ENCODE measurements at places on chromosomes 6 and 20. TPM values are rescaled to one million over a fixed set of nuclear protein-coding genes. Genes with fewer than 3 reads are reported as not detected.
A peak's percentile ranks its signal among the peaks of the same experiment; 100 is the strongest.

- DNase-seq: no peak
Measured at GRCh38 chr6:89941031-89941762, 46.9 kb downstream of the GJA10 start.

GRCh38 chr6:43916924-43917877 is 147.2 kb downstream of the VEGFA start:
- no peak for DNase-seq

GRCh38 chr6:149933461-149933860 is 8.4 kb upstream of the ULBP2 start:
- DNase-seq: no peak

GRCh38 chr6:28884423-28885131 is 39.2 kb downstream of the TRIM27 start:
- DNase-seq: no peak

Gene EFCAB8
- total RNA-seq: not detected

GRCh38 chr6:3456898-3457709 is at the start of gene SLC22A23:
Gene SLC22A23 (minus strand): TSS chr6:3457050. CDS start chr6:3456559, 491 bp downstream.
- peak; percentile 55 for DNase-seq

Gene CLIC5
- not detected for total RNA-seq

DNA sequence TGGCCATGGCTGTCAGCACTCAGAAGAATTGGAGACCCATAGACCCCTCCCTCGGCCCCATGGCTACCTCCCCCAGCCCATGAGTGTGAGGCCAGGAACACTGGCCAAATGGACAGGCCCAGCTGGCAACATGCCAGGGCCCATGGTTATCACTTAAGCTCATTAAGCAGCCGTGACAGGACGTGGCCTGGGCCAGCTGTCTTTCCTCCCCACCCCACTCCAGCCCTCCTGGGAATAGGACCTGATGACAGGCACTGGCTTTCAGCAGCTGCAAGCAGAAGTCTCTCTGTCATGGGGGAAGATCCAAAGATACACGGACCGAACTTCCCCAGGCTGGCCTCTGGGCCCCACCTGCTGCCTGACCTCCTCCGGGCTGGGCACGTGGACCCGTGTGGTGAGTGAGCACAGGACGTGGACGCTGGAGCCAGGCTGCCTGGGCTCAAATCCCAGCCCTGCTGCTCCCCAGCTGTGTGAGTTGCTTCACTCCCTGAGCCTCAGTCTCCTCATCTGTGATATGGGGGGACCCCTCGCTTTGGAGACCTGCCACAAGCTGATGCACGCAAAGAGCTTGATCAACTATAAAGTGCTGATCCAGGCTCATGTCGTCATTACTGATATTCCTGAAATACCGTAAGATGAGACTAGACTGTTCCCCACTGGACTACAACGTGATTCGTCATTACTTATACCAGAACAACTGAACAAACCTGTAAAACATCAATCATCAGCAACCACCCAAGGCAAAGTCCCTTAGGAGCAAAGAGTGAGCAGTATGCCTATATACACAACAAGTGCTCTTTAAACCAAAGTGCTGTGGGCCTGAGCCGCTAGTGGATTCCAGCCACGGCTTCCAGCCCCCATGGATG is 22.0 kb upstream of the VSTM2L start:
- DNase-seq: no peak

GRCh38 chr6:43119482-43119881 is 43.4 kb downstream of the PTK7 start:
- no peak for DNase-seq

GRCh38 chr6:119134752-119135151 is 56.3 kb upstream of the FAM184A start:
- DNase-seq: no peak

- DNase-seq: peak; percentile 94
Measured at GRCh38 chr6:160030103-160030502, 61.2 kb downstream of the IGF2R start.

Gene SIRPB2
- not detected for total RNA-seq

- DNase-seq: peak; percentile 55
Measured at GRCh38 chr20:36604952-36605398, 604 bp upstream of the RAB5IF start.

Gene LY6G6D
- total RNA-seq: not detected

- no peak for DNase-seq
Measured at GRCh38 chr6:128070406-128070805, 169.5 kb upstream of the THEMIS start.

DNA sequence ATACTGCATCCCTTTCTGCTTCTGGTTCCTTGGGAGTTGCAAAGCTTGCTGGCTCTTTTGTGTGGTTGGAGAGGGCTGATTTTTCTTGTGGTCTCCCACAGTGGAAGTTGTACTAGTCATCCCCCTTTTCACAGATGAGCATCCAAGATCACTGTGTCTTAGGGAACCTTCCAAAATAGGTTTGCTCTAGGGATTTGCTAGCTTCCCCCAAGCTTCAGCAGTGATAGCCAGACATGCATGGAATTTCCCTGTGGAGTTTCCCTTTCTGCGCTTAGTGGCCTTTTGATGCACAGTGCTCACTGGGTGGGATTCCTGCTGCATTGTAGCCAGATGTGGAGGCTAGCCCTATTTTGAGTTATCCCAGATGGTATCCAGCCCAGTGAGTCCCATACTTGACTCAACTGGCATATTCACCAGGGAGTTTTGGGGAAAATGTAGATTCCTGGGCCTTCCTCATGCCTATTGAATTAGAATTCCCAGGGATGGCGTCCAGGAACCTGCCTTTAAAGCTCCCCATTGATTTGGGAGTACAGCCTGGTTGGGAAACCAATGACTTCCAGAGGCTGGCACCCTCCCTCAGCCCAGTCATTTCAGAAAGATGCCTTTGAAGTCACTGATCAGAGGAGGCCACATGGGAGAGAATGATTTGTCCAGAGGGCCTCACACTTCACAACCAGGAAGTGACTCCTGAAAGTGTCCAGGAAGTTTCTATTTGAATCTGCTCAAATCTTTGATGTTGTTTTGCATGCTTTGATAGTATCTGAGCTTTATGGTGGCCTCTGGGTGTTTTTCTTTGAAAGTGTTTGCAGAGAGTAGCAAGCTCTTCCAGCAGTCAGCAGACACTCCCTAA is 25.9 kb downstream of the PPARD start:
- peak; percentile 63 for DNase-seq

GRCh38 chr6:36384095-36384494 is 3.4 kb downstream of the ETV7 start:
- no peak for DNase-seq

Gene GCM1
- not detected for total RNA-seq

- DNase-seq: no peak
Measured at GRCh38 chr6:79656134-79656533, 25.0 kb downstream of the SH3BGRL2 start.

DNA sequence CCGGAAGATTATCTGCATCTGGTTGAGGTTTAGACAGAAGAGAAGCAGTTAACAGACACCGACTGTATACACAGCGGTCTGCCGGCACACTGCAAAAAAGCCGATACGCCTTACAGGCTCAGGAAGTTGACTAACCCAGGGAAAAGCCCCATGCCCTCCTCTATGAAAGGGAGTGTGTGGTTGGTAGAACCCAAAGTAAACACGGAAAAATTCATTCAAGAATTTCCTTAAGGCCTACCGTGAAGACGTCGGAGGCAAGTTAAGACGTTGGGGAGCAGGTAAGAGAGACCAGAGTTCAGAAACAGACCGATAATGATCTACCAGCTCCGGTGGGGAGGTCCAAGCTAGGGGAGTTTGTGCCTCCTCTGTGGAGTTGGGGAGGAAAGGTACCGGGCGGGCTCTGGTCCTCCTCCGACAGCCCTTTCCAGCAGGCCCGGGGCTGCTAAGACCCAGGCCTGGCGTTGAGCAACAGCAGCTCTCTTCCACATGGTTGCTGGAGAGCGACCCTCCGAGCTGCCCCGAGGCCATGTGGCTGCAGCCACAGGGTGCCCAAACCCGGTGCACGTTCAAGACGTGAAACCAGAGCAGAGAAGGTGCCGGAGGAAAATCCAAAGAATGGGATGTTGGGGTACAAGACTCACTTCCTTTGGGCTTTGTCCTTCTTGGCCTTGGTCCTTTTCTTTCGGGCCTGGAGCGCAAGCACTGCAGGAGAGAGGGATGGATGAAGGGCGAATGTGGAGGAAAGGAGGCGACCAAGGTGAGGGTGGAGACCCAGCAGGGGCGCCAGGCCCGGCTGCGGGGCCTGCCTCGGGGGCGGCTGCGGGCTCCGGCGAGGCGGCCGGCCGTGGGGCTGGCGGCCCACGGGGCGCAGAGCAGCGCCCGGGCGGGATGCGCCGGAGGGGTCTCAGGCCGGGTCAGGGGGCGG is 809 bp downstream of the SRPK1 start:
- peak; percentile 38 for DNase-seq

DNA sequence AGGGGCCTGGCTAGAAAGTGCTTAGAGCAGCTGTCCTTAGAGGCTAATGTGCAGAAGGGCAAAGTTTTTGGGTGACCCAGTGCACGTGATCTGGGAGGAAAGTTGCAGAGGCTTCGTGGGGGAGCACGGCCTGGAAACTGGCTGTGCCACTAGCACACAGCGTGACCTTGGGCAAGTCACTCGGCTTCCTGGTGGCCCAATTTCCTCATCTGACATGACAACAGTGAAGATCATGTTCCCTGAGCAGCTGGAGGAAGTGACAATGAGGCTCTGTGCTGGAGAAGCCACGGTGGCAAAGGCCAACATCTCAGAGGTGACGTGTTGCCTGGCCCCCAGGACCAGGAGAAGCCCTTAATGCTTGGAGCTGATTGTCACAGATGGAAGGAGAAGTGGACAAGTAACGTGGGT is 99.5 kb downstream of the FOXC1 start:
- no peak for DNase-seq

- peak; percentile 46 for DNase-seq
Measured at GRCh38 chr6:145241039-145241438, 494.3 kb downstream of the EPM2A start.

- no peak for DNase-seq
Measured at GRCh38 chr20:22430746-22431168, 153.6 kb downstream of the FOXA2 start.

Gene COL21A1
- total RNA-seq: not detected

DNA sequence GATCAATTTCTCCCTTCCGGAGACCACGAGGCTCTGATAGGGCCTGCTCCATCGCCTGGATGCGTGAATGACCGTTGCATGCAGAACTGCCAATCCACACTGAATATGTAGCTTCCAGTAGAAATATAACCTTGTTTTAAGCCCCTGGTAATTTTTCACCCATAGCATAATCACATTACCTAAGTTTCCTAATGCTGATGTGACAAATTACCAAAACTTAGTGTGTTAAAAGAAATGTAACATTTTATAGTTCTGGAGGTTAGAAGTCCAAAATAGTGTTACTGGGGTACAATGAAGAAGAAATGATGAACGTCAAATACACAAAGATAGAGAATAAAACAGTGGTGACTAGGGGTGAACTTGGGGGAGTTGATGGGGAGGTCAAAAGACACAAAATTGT is 22.0 kb upstream of the SIRPD start:
- no peak for DNase-seq

DNA sequence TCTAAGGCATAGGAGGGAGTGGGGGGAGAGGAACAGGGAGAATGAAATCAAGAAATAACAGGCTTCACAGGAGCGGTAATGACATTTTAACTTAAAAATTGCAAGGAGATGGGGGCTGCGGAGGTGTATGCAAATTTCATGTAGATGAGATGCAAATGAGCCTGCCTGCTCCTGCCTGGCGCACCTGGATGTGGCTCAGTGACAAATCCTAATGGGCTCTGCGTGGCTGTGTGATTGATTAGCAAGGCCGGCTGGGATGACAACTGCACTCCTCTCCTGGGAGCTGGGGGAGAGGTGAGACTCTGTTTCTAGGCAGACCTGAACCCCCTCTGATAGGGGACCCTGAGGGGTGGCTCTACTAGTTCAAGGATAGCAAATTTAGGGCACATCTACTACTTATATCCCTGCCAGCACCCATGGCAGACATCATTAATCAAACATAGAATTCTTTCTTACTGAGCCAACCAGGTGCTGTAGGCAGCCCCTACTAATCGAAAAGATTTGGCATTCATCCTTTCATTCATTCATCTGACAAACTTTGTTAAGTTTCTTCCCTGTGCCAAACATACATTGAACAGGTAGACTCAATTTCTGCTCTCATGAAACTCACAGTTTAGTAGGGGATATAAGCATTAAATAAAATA is 38.4 kb upstream of the TGM2 start:
- no peak for DNase-seq

Gene GJA10
- total RNA-seq: not detected

DNA sequence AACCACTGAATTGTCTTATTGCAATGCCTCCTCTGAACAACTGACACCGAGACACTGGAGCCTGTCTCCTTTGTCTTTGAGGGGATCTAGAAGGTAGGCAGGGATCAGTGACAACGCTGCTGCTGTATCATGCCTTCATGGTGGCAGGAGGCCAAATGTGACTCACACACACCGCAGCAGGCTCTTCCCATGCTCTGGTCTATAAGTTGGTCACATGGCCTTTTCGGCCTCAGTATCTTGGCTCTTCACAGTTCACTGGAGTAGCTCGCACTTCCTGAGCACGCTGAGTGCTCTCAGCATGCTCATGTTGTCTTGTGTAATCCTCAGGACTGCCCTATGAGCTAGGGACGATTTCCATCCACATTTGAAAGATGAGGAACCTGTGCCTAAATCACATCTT is 167.4 kb upstream of the PCSK2 start:
- peak; percentile 71 for DNase-seq

Gene CTCFL
- total RNA-seq: not detected

DNA sequence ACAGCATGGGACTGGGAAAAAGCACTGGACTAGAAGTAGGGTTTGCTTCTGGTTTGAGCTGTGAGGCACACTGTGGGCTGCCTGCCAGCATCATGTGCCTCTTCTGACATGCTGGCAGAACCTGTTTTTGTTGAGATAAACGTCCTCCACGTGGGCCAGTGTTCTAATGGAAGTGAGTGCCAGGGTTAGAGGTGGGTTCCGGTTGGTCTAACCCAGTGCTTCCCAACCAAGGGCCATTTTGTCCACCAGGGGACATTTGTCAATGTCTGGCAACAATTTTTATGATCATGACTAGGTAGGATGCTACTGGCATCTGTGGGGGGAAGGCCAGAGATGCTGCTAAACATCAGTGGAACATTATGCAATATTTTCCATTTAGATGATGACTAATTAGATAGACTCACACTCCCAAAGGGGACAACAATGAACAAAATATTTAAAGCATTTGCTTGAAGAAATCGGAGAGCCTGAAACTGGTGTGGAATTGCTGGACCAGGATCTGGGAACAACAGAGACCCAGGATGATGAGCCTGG is 7.8 kb upstream of the APMAP start:
- peak; percentile 96 for DNase-seq

- DNase-seq: no peak
Measured at GRCh38 chr6:95545686-95546085, 31.6 kb upstream of the MANEA start.

- DNase-seq: peak; percentile 77
Measured at GRCh38 chr6:29005183-29005885, at the start of gene ZNF311. Gene ZNF311 (minus strand): TSS chr6:29005315. CDS start chr6:29003954, 1,361 bp downstream.

DNA sequence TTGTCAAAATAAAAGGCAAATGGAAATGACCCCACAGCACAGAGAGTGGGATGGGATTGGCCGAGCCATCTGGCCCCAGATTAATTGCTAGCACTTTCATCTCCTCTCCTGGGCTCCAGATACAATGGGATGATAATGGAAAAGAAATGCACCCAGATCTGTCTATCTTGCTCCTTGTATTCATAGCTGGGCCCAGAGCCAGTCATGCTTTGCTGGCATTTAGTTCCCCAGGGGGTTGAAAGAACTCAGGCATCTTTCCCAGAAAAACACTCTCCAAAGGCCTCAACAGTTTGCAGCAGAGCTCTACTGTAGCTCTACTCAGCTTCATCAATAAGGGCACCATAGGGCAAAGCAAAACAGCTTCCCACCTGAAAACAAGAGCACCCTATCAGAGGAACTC is 116.0 kb upstream of the FOXA2 start:
- peak; percentile 76 for DNase-seq
